ENCODE measurements at places on chromosomes 2 and 18. TPM values are rescaled to one million over a fixed set of nuclear protein-coding genes. Genes with fewer than 3 reads are reported as not detected.

Gene EVX2
- 0.73 TPM for total RNA-seq

Gene CAPG
- 6.3 TPM for total RNA-seq

Gene ANKRD29
- 9.5 TPM for total RNA-seq

Gene AQP12A
- total RNA-seq, result not detected

Gene GALR1
- 1.4 TPM for total RNA-seq

Gene AGFG1
- 59.7 TPM for total RNA-seq

Gene IL1R1
- 1.5 TPM for total RNA-seq

Gene RGPD3
- 0.82 TPM for total RNA-seq

Gene C2orf72
- 16.1 TPM for total RNA-seq

Gene TMEM247
- total RNA-seq, result not detected

Gene RNF138
- total RNA-seq, result 47.6 TPM

Gene CD8B
- 0.27 TPM for total RNA-seq

Gene TMEM198
- 13.0 TPM for total RNA-seq

Gene GPAT2
- total RNA-seq, result 1.2 TPM

Gene SP5
- 17.5 TPM for total RNA-seq

Gene DSG3
- total RNA-seq, result not detected

Gene GPD2
- total RNA-seq, result 62.2 TPM

Gene WNT10A
- 0.27 TPM for total RNA-seq
